ENCODE measurements at places on chromosomes 5 and 9.
A peak's percentile ranks its signal among the peaks of the same experiment; 100 is the strongest.

DNA sequence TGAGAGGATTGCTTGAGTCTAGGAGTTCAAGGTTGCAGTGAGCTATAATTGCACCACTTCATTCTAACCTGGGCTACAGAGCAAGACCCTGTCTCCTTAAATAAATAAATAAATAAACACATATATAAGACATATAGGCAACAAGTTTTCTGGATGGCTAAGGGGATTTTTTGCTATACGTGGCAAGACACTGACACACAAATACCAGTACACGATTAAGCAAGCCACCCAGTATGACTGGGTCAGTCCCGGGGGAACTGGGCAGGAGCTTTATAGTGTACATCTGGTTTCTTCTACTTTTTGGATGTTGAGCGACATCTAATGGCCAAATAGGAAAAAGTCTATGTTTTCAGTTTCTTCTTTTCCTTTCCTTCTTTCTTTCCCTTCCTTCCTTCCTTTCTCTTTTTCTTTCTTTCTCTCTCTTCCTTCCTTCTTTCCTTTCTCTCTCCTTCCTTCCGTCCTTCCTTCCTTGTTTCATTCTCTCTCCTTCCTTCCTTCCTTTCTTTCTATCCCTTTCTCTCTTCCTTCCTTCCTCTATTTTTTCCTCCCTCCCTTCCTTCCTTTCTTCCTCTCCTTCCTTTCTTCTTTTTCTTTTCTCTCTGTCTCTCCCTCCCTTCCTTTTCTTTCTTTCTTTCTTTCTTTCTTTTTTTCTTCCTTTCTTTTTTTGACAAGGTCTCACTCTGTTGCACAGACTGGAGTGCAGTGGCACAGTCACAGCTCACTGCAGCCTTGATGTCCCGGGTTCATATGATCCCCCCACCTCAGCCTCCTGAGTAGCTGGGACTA is 47.0 kb upstream of the PLIN2 start:
- DNase-seq = peak; percentile 70

- peak; percentile 61 for DNase-seq
Measured at GRCh38 chr5:112848116-112848811, 12.8 kb upstream of the SRP19 start.

GRCh38 chr5:161095953-161096352 is 243.9 kb upstream of the ATP10B start:
- no peak for DNase-seq

DNA sequence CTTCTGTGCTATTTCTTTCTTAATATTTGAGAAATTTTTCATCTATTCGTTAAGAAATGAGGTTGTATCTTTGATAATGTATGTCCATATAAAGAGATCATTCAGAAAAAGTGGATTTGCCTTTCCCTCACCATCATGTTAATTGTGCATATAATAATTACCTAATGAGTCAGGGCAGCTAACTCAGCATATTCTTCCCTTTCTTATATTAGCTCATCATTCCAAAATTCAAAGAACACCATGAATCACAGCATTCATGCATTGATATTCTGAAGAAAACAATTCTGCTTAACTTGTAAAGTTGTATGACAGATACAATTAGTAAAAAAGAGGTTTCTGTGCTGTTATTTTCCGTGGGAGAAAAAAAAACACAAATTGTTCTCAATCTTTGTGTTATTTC is 630.6 kb downstream of the TLE1 start:
- DNase-seq = no peak

DNA sequence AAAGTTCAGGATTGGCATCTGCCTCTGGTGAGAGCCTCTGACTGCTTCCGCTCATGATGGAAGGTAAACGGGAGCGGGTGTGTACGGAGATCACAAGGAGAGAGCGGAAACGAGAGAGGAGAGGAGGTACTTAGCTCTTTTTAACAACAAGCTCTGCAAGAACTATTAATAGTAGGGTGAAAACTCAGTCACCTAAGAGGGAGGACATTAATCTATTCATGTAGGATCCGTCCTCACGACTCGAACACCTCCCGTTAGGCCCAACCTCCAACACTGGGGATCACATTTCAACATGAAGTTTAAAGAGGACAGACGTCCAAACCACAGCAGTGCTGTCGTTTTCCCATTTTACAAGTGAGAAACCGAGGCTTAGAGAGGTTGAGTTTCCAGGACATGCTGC is 173.7 kb downstream of the SLC28A3 start:
- DNase-seq = no peak

GRCh38 chr9:76927540-76928240 is 21.8 kb upstream of the PRUNE2 start:
- no peak for DNase-seq

DNA sequence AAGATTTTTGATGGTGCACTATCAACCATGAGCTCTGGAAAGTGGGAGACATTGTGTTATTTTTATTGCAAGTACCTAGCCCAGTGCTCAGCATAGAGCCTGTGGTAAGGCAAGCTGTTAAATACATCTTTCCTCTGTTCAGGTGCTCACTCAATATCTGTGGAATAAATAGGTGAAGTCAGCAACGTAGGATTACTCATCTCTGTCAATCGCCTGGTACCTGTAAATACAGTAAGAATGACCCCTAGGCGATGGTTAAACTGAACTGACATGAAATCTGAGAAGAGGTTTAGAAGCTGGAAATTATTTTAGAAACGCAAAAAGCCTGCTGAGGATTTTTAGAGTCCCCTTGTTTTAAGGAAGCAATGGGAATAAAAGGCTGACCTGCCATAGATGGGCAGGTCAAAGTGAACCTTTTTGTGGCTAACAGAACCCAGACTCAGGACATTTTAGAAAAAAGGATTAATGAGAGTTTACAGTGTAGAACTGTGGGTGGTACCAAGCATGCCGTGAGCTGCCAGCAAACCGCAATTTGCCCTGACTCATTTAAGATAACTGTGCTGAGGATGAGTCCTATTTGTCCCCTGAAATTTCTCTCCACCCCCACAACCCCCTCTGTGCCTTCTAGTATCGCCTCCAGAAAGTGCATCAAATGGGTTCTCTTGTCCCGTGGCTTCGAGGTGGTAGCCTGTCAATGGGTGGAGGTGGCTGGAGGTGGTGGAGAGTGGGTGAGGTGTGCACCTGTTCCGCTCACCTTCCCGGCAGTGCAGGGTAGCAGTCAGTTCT is 375.1 kb downstream of the MED10 start:
- DNase-seq = no peak

DNA sequence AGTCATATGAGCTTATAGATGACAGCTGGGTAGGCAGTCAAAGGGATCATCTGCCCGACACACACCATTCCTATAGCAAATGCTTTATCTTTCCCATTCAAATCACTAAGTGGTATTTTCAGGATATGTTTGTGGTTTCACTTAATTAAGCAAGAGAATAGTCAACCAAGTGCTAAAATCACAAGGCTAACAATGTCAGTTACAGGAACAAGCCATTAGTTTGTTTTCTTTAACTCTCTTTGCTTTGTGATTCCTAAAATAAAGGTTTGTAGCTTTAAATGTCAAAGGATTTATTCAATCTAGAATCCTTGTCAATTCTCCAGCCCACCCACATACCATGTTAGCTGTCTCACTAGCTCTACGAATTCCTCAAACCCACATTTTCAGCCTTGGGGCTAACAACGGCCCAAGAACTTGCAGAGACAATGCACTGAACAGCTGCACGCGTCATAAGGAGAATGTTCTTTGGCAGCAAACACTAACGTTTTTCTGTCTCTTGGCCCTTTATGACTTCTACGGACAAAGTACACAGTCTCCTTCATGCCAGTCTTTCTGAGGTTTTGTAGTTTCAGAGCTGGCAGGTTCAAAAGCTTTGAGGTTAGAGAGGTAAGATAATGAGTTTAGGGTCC is 56.6 kb downstream of the ELAVL2 start:
- no peak for DNase-seq

GRCh38 chr9:91155746-91156376 is 205.9 kb downstream of the AUH start:
- DNase-seq = no peak

- no peak for DNase-seq
Measured at GRCh38 chr9:121692606-121693387, 41.4 kb downstream of the DAB2IP start.

DNA sequence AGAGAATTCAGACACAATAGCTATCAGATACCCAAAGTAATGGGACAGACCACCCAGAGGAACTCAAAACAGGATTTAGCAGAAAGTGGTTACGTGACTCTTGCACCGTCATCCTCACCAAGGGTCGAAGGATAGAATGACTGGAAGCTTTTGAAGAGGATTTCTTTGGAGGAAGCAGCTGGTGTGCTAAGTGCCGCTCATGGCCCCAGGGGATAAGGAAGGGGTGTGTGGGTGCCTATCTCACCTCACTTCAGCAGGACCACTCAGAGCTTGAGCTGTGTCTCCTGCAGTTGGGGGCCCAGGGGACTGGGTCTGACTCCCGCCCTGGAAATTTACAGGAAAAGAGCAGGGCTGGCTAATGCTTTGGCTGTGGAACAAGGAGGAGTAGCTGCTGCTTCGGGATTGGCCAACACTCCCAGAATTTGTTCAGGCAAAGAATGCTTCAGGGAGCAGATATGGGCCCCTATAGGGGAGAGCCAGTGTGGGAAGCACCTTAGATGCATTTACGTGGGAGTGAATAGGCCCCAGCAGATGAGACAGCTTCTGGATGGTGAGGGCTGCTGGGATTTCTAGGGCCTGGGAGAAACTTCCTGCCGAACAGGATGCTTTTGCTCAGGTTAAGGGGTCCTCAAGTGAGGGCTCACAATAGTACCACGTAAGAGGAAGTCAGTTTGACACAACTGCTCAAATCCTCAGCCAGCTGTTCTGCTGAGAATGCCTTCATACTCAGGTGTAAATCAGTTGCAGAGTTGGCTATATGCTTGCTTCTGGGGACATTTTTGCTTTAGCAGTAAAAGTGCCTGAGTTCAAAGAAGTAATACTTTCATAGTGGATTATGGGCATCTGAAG is 29.1 kb upstream of the TOMM5 start:
- DNase-seq = no peak

GRCh38 chr9:97479496-97480159 is 21.8 kb upstream of the TMOD1 start:
- no peak for DNase-seq

GRCh38 chr5:151141535-151141934 is 16.0 kb downstream of the ANXA6 start:
- DNase-seq = no peak

GRCh38 chr5:161271816-161272215 is 274.7 kb downstream of the GABRB2 start:
- DNase-seq = no peak

DNA sequence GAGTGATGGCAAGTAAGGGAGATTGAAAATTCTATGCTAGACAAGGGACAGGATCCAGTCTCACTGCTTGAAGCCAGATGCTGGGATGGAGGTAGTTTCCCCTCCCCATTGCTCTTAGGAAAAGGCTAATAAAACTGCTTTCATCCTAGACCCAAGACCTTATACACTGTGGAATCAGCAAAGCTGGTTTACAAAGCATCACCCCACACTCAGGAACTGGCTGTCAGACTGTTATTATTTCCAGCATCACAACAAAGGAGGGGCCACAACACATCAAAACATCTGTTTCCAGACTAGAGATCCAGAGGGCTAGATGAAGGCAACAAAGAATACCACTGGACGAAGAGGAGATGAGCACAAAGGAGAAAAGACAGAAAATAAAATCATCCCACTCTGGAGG is 364.6 kb upstream of the PTGER4 start:
- DNase-seq = no peak

- DNase-seq = no peak
Measured at GRCh38 chr5:170537451-170538095, 33.8 kb downstream of the KCNIP1 start.

- no peak for DNase-seq
Measured at GRCh38 chr5:33205727-33206410, 234.9 kb upstream of the TARS1 start.

GRCh38 chr9:86454701-86455615 is 100.7 kb upstream of the TUT7 start:
- no peak for DNase-seq

- DNase-seq = peak; percentile 87
Measured at GRCh38 chr5:80255811-80256712, at the start of gene SERINC5. Gene SERINC5, minus strand, starts transcription at chr5:80256048. Its CDS starts 126 bp downstream, at chr5:80255922.

DNA sequence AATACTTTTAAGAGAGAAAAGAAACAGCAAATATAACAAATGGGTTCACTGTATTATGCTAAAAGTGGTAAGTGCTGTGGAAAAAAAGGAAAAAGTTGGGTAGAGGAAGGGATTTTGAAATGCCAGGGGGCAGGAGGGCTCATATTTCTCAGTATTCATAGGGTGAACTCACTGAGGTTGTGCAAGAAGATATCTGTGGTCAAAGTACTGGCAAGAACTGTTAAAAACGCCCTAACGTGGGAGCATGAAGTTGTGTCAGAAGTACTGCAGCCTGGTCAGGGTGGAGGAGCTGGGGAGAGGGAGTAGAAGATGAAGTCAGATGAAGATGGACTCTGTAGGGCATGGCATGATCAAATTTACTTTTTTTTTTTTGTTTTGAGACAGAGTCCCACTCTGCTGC is 31.2 kb upstream of the SLC28A3 start:
- no peak for DNase-seq

GRCh38 chr5:132066871-132067270 is 6.4 kb downstream of the IL3 start:
- no peak for DNase-seq

GRCh38 chr5:139856714-139857113 is 61.1 kb downstream of the PSD2 start:
- no peak for DNase-seq

DNA sequence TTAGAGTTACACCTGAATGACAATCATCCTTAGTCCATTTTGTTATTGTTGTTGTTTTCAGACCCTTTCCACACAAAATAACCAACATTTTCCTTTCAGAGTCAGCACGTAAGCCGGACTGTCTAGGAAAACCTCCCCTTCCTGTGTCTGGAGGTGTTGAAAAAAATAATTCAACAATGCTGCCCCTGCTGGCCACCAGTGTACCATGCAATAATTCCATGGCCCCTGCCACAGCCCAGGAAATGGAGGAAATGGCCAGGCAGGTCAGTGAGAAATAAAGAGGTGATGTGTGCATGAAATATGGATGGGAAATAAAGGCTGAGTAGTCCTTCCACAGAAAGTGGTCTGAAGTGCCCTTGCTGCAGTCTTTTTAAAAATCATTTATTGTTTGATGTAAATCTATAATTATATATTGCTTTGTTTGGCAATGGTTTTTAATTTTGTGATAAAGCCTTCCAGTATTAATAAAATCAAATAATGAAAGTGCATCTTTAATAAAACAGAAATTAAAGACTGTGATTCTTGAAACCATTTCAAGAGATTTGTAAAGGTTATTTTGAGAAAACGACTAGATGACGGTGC is 152.8 kb upstream of the PAPPA start:
- DNase-seq = peak; percentile 47

DNA sequence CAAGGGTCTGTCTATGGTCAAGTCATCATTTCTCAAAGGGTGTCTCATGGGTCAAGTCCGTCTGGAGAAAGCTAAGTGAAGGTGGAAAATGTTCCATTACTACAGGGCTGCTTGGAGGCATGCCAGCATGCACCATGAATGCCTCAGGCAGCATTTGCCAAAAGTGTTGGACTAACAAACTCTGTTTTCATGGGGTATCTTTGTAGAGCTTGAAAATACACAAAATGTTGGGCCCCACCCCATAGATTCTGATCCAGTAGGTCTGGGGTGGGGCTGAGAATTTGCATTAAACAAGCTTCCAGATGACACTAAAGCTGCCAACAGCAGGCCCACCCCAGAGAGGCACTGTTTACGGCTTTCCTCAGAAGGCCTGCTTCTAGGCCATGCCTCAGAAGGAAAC is 75.0 kb upstream of the FRRS1L start:
- no peak for DNase-seq

GRCh38 chr5:139655727-139656271 is 7.7 kb downstream of the CXXC5 start:
- DNase-seq = no peak
